ENCODE measurements at places on chromosomes 11 and 22.

GRCh38 chr11:93921695-93922468 lies 71.5 kb upstream of the VSTM5 start:
- peak; percentile 73 for DNase-seq

DNA sequence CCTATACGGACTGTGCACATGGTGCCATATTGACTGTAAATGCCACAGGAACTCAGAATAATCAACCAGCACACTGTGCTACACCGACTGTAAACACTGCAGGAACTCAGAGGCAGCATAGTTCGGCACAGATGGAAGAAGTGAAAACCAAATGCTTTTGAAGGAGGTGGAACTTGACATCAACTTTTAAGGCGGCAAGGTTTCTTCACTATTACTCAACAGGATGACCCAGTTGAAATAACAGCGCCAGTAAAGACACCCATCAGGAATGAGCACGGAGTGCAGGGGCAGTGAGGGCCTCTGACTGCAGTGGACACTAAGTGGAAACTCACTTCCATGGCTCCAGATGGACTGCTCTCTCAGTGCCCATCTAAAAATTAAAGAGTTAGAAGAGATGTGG lies 15.7 kb downstream of the TESMIN start:
- no peak for DNase-seq

DNA sequence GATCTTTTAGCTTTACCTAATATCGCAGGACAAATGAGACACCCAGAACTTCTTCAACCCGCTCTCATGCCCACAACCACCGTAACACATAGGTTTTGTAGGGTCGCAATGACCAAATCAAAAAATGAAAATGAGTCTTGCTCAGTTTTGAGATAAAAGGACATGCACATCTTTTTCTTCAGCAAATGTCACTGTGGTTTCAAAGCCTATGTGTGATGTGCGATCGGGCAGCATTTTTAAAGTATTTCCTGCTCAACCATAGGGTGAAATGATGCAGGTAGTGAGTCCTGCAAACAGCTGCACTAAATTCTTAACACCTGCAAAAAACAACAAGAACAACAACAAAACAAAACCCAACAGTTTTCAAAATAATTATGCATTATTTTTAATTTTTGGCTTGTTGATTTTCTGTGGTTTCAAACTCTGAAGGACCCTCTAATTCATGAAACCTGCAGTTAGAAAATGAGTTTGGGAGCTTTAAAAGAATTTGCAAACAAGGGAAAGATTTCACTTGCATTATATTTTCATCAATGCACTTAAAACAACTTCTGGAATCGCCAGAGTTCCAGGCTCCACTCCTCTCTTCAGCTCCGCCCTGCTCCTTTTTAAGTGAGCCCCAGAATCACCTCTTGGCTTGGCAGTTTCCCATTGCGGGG lies 79.4 kb downstream of the PRR5L start:
- no peak for DNase-seq

GRCh38 chr11:104609311-104610085 lies 288.8 kb downstream of the CASP12 start:
- DNase-seq, result peak; percentile 45

GRCh38 chr11:99423428-99423983 lies 402.8 kb downstream of the CNTN5 start:
- no peak for DNase-seq

DNA sequence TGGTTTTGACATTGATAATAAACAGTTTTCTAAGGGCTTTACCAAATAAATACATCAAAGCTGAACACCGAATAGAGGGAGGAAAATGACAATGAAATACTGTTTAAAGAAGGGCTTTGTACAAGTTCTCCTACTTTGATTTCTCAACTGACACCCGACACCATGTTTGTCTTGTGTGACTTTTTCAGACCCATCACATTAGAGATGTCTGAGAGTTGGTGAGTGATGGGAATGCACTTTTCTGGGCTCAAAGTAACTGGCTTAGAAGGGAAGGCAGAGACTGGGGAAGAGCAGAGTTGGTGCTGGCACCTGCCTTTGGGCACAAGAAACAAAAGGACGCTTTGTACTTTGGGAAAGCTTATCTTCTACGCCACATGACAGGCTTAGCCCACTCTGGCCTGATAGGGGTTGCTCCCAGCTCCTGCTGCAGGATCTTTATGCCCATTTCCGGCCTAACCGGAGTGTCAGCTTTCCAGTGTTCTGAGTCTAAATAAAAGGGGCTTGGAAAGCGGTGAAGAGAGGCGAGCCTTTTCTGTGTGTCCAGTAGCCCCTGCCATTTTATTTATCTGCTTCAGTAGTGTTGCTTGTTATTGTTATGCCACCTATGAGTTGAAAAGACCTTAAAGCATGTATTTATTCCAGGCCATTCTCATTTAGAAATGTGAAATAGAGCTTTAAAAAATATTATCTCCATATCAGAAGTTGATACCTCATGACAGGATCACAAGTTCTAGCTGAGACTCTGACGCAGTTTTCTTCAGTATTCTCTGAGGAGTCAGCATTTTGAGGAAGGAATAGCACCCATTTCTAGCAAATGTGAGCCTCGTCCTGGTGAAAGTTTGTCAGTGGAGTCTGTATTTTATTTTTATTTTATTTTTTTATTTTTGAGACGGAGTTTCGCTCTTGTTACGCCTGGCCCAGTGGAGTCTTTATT lies 24.2 kb downstream of the KREMEN1 start:
- DNase-seq, result no peak

DNA sequence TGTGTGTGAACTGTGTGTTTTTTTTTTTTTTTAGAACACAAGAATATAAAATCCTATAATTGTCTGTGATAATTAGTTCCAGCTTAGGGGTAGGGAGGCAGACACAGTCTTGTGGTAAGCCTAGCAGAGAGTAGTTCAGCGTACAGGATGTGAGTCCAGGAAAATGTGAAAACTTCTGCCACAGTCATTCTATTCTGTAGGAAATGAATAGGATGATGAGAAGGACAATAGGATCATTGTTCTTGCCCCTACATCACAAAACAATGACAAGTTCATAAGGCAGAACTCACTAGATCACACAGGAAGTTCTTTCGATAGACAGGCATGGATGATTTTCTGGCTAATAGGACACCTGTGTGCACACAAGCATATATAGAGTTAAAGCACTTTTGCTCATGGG lies 132.2 kb downstream of the NAV2 start:
- DNase-seq, result no peak

DNA sequence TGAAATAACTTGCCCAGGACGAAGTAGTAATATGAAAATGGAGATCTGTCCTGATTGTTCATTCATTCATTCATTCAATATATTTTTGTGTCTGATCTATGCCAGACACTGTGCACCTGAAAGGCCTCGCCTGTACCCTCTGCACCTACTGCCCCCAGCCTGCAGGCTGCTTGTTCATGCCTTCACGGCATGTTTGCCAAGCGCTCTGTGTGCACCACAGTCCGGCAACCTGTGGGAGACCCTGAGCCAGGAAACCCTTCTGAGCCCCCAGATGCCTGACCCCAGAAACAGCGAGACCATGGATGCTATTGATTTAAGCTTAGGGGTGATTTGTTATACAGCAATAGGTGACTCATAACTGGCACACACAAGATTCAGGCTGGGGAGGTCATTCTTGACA lies 47.0 kb downstream of the RTL6 start:
- no peak for DNase-seq

- DNase-seq, result no peak
Measured at GRCh38 chr11:57663975-57664374, 3.9 kb upstream of the ZDHHC5 start.
